Bronchial epithelial cell (primary cell): ENCODE measurements at places on chromosomes 5 and 9.

DNA sequence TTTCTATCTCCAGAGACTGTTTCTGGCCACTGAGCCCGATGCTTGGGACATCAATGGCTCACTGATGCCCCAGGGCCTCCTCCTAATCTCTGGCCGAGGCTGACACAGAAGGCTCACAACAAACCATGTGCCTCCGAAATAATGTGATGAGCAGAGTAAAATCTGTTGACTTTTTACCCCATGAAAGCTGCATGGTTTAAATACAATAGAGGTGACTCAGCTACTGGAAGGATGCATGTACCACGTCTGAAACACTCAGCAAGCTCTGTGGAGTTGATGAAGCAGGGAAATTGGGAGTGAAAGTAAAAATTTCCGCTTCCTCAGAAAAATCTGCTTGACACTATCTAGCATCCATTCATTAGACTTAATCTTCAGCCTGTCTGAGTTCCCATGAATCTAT is 111.1 kb upstream of the EQTN start:
- DNase-seq, result peak; percentile 55

DNA sequence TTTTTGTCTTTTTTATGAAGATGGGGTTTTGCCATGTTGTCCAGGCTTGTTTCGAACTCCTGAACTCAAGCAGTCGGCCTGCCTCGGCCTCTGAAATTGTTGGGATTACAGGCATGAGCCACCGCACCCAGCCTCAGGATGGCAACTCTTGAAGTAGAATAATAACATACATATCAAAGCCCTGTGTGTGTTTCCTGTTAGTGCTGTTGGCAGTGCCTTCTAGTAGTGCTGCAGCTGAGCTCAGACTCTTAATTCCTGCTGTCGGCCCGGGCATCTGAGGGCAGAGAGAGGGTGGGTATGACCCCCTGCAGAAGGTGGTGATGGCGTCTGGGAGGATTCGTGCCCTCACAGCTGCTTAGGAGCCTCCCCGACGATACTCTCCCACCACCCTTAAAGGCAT is 227.2 kb downstream of the PDZD2 start:
- no peak for DNase-seq

GRCh38 chr5:135140446-135141204 is 106.6 kb upstream of the PITX1 start:
- DNase-seq, result peak; percentile 100

DNA sequence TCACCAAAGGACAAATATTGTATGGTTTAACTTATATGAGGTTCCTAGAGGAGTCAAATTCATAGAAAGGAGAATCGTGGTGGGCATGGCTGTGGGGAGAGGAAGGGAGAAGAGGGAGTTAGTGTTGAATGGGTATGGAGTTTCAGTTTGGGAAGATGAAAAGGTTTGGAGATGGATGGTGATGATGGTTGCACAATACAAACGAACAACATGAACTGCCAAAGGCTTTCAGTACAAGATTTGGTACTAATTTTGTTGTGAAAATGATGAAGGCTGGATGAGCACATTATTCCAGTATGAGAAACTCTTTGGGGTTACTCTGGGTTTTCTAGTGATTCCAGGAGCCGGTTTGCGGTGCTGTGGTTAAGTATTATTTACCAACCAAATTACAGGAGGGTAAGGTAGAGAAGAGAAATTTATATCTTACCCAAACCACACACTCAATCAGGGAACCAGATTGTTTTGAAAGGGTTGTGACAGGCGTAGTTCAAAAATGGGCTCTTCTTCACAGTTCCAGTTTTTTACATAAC is 112.0 kb upstream of the TBC1D2 start:
- DNase-seq, result no peak

DNA sequence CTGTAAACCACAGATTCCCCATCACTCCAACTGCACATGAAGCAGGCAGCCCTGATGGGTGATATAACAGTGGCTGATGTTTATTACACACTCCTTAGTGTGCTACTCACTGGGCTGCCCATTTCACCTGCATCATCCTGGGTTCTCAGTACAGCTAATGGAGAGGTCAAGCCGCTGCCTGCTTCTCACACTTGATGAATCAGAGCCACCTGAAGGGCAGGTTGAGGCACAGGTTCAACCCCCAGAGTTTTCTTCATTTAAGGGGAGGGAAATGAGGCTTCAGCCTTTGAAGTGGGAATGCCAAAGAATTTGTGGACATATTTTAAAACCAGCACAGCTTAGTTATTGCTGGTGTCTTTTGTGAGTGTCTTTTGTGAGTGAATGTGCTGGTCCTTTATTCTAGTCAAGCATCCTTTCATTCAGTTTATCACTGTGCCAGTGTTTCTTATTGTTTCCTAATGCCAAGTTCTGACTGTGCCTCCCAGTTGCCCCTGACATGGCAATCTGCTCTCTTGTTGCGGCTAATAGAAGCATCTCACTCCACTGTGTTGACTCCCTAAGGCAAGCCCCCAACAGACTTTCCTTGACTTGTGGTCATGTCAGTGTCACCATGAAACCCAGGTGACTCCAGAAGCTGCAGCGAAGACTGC is 109.2 kb downstream of the FBXL7 start:
- peak; percentile 65 for DNase-seq

- DNase-seq, result no peak
Measured at GRCh38 chr5:76351176-76351575, 51.9 kb upstream of the IQGAP2 start.

DNA sequence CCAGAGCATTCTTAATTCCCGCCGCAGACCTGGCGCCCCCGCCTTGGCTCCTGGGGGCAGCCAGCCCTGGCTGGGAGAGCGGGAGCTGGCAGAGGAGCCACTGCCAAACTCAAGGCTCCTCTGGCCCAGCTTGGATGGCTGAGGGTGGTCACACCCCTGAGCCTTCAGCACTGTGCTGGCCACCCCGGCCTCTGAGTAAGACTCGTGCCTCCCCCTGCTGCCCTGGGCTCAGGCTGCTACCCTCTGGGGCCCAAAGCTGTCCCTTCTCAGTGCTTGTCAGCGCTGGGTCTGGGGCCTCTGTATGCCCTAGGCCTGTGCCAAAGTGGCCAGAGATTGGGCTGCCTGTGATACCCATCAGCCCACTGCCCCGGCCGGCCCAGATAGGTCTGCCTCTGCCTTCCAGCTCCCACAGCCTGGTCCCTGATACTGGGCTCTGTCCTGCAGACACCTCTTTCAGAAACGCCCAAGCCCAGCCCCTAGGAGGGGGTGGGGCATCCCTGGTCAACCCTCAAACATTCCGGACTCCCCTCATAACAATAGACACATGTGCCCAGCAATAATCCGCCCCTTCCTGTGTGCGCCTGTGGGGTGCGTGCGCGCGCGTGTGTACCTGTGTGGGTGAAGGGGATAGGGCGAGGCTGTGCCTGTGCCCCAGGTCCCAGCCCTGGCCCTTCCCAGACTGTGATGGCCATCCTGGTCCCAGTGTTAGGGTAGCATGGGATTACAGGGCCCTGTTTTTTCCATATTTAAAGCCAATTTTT is 4.4 kb upstream of the PRR7 start:
- DNase-seq, result no peak

DNA sequence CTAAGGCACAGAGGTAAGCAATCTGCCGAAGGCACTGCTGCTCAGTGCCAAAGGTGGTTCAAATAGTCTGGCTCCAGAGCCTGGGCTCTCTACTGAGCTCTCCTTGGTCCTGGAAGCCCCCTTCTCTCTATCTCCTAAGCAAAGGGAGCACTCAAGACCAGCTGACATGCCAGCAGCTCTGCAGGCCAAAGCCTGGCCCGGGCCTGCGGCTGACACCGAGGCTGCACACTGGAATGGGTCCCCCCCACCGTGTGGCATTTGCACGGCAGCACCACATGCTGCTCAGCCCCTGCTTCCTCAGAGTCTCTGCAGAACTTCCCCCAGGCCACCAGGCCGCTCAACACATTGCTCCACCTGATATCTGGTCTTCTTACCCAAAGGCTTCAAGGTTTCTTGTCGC is 57.8 kb upstream of the GOLPH3 start:
- no peak for DNase-seq

- peak; percentile 96 for DNase-seq
Measured at GRCh38 chr5:172361566-172362238, 78.1 kb upstream of the UBTD2 start.

- peak; percentile 95 for DNase-seq
Measured at GRCh38 chr9:78118742-78119473, 87.3 kb upstream of the GNAQ start.

DNA sequence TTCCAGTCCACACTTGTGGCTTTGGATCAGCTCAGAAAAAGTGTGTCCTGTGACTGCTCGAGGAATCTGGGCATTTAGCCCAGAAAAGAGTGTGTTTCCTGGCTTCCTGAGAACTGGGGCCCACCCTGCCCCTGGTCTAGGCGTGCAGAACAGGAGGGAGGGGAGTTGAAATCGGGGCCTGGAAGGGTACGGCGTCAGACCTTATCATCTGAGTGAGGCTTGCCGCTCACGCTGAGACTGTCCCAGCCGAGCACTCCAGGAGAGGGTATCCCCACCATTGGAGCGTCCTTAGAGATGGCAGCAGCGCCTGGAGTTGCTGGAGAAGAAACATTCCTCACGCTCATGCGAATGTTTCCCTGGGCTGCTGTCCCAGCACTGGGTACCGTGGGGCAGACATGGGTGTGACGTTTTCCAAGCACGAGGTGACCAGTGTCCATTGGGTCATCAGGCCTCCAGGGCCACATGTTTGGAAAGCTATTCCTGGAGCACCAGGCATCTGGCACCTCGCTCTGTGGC is 22.5 kb downstream of the NEK6 start:
- DNase-seq, result peak; percentile 73
